Head of caudate nucleus (tissue), 42 donors: ENCODE measurements at places on chromosomes 4 and X.
A peak's percentile ranks its signal among the peaks of the same experiment; 100 is the strongest.

- DNase-seq = peak; percentile 73
These were observed 21.8 kb upstream of the JAKMIP1 start for GRCh38 chr4:6221851-6222760.

DNA sequence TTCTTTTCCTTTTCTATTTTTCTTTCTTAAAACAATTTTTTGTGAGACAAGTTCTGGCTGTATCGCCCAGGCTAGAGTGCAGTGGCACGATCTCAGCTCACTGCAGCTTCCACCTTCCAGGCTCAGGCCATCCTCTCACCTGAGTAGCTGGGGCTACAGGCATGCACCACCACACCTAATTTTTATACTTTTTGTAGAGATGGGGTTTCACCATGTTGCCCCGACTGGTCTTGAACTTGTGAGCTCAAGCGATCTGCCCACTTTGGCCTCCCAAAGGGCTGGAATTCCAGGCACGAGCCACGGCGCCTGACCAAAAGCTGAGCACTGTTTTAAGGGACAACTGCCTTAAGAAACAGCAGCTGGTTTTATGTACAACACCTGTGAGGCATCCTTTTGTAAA lies 9.3 kb upstream of the NAT8L start:
- no peak for DNase-seq

GRCh38 chrX:45517090-45517973 lies 316.7 kb upstream of the DIPK2B start:
- DNase-seq = no peak

GRCh38 chrX:40153345-40154249 lies 55.8 kb upstream of the BCOR start:
- peak; percentile 75 for DNase-seq

DNA sequence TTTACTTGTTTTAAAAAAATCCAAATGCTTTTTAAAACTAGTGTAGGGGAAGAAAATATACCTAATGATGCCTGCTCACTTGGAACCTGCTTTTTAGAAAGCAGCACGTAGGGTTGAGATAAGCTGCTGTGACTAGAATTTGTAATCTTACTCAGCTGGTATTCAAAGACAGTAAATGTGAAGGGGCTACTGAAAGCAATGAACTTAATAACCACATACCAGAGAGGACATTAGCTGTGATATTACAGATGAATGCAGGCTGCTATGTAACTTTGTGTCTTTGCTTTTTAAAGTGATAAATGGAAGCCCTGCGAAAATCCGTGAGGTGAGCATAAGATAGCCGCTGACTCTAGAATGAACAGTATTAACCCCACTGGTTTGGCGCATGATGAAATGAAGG lies 124.1 kb downstream of the TRIML1 start:
- no peak for DNase-seq

- DNase-seq = no peak
These were observed 2.7 kb downstream of the DOCK11 start for GRCh38 chrX:118498351-118498750.
